Hematopoietic multipotent progenitor cell treated with erythropoietin and hydrocortisone succinate and interleukin-3 and kit ligand, for 6 days (in vitro differentiated cells): ENCODE measurements at places on chromosomes 6 and 20.

DNA sequence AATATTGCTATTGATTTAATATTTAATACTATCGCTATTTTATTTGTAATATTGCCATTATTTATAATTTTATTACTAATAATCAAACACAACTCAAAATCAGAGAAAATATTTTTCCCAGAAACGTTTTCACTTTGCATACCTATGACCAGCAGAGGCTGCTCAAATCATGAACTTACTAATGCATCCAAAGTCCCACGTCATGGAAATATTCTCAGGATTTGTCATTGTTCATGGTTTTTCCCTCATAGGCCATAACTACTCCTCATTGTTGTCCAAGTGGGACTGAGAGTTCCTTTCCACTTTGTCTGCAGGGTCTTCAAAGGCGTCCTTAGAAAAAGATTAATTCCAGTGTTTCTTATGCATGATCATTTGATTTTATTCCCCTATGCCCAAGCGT lies 344.8 kb downstream of the THBS2 start:
- DNase-seq: no peak

- DNase-seq: no peak
These were observed 25.5 kb downstream of the CLIC5 start for GRCh38 chr6:45990162-45990561.

- no peak for DNase-seq
These were observed 113.2 kb upstream of the KCNG1 start for GRCh38 chr20:51135926-51136715.

DNA sequence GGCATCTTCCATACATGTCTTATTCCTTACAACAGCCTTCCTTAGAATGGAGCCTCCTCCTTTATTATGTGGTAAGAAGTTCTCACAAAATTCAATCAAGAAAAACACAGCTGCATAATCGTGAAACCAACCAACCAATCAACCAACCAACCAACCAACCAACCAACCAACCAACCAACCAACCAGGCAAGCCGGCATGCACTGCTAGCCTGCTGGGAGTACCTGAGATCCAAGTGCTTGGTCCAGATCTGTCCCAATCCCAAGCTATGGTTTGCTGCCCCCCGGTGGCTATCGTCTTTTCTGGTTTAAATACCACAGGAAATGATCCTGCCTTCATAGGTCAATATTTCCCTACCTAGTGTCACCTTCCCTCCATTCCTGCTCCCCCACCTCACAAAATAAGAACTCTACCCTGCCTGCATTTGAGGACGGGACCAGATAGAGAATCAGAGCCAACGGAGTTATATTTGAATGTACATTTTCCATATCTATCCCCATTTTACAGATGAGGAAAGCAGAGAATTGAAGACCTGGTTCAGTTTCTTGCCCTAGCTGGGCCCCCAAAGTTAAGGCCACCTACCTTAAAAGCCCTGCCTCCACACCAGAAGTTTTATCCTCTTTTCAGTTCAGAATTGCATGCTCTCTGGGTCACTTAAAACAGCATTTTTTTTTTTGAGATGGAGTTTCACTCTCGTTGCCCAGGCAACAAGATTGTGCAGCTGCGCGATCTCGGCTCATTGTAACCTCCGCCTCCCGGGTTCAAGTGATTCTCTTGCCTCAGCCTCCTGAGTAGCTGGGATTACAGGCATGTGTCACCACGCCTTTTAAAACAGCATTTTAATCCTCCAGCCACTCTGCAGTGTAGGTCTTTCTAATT lies 27.1 kb downstream of the RAB44 start:
- peak; percentile 78 for DNase-seq
